ENCODE measurements at places on chromosomes 6 and 20.

- no peak for DNase-seq
Observed at GRCh38 chr6:24186349-24186748, 60.3 kb downstream of the NRSN1 start.

- DNase-seq: peak; percentile 17
Observed at GRCh38 chr20:24100370-24101011, 111.9 kb upstream of the GGTLC1 start.

DNA sequence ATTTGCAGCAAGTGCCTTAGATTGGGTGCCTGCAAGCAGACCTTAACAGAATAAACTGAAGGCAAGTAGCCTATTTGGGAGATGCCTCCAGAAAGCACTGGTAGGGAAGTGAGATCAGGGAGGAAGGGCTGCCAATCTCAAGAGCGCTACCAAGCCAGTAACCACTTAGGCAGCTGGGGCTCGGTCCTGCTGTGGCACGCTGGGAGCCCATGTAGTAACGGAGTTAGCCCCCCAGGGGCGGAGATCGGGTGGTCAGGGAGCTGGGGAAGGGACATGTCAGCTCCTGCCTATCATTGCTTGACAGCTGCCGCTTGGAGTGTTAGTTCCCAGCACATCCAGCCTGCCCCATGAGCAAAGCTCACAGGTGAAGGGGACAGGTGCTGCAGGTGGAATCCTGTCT lies 127.0 kb downstream of the CEBPB start:
- DNase-seq: no peak

DNA sequence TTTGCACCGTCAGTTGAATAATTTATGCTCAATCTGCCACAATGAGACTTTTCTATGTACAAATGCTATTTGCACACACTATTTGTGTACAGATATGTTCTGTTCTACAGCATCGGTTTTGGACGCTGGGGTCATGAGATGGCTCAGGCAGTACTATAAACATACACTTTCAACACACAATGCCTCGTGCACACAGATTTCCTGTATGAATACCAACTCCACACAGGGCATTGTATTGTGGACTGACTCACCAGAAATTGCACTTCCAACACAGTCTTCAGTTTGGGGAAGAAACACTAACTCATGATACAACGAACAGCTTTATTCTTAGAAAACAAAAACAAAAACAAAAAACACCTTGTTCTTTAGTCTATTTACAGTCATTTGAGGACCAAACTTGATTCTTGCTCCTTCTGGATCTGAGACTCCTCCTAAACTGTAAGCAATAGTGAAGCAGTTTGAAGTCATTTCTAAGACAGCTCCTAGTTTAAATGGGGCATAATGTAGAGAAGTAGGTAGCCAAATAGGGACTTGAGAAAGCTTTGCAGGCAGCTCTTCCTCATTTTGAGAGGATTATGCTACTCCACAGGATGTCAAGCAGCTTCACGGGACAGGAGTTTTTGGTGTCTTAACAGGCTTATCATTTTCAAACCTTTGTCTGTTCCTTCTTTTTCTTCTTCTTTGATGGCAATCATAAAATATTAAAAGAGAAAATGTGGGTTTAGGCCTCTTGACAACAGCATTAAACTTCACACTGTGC lies 33.7 kb downstream of the GJA10 start:
- DNase-seq: no peak

GRCh38 chr6:40932366-40932765 lies 106.7 kb downstream of the UNC5CL start:
- DNase-seq: no peak

DNA sequence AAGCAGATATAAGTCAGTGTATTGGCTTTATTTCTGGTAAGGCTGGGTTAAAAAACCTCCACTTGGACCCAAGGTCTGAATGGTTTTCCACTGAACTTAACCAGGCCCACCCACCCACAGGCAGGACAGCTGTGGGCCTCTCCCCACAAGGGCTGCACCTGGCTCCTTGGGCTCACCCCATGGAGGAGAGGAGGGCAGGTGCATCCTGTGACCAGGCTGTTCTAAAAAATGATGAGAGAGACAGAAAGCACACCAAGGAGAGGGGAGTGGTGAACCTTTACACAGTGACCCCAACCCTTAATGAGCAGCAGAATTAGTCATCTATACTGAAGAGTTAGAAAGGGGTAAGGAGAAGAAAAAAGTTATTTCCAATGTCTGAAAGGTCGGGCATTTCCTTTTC lies 34.5 kb upstream of the DUSP22 start:
- DNase-seq: no peak

DNA sequence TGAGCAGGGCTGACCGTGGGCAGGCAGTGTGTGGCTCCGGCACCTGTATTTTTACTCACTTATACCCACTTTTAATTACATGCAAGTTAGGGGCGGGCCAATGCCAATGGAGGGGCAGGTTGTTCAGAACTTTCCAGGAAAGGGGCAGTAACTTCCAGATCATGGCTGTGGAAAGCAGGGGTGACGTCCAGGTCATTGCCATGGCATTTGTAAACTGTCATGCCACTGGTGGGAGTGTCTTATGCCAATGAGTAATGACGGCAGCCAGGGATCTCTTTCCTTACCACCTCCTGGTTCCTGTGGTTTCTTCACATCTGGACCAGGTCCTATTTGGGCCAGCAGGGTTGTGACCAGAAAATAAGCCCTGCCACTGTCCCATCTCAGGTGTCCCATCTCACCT lies 258.7 kb downstream of the THBS2 start:
- DNase-seq: no peak

DNA sequence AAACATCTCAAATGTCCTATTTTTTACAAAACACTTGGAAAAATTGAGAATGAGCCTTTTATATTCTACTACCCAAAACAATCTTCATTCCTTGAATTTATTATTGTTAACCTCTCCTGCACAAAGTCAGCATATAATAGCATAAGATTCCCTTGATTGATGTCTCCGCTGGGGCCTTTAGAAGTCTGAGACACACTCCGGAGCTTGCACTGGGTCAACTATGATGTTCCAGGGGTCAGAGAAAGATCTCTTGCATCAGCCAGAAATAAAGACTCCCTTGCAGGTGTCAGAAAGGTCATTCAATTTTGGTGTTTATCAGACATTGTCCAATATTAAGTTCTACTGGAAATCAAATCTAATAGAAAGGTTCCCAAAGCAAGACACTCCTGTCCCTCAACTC lies 29.7 kb upstream of the NHSL1 start:
- DNase-seq: no peak

DNA sequence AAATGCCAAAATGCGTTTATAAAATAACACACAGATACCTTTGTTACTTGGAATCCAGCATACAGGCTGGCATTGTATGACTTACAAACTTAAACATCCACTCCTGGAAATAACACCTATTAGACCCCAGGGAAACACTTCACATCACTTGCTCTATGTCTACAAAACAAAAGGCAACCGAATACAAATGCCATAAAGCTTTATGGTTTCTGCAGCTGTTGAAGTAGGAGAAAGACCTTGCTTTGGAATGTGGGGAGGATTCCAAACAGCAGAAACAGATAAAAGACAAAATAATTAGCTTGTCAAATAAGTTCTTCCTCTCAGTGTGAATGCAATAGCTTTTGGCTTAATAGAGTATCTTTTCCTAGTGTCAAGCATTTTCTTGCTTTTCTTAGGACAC lies 9.8 kb upstream of the AMD1 start:
- no peak for DNase-seq

GRCh38 chr6:161418463-161418945 lies 144.6 kb upstream of the AGPAT4 start:
- peak; percentile 91 for DNase-seq

GRCh38 chr6:139508023-139508422 lies 133.6 kb upstream of the CITED2 start:
- DNase-seq: no peak

GRCh38 chr20:47361057-47361915 lies 4.8 kb upstream of the ZMYND8 start:
- DNase-seq: no peak

All from muscle of arm (tissue), 14 donors.